H9 (cell line): ENCODE measurements at places on chromosomes 6 and 20.
A peak's percentile ranks its signal among the peaks of the same experiment; 100 is the strongest.

GRCh38 chr20:38833154-38833856, 27.8 kb downstream of the PPP1R16B start:
- DNase-seq = no peak

DNA sequence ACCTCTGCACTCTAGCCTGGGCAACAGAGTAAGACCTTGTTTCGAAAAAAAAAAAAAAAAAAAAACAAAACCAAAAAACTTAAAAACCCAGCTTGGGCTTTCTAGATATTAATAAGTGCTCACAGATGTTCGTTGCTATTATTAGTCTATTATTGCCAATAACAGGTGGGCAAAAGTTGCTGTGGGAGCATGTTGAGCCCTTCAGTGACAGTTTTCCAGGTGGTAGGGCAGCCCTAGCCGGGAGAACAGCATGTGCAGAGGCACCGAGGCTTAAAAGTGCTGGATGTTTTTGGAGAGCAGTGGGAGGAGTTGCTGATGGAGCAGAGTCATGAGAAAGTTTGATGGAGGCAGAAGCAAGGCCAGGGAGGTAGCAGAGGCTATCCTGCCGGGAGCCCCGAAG, 4.4 kb downstream of the PPP1R16B start:
- DNase-seq = peak; percentile 17

- peak; percentile 31 for DNase-seq
Measured at GRCh38 chr20:5526516-5526915, 209.8 kb upstream of the PROKR2 start.

DNA sequence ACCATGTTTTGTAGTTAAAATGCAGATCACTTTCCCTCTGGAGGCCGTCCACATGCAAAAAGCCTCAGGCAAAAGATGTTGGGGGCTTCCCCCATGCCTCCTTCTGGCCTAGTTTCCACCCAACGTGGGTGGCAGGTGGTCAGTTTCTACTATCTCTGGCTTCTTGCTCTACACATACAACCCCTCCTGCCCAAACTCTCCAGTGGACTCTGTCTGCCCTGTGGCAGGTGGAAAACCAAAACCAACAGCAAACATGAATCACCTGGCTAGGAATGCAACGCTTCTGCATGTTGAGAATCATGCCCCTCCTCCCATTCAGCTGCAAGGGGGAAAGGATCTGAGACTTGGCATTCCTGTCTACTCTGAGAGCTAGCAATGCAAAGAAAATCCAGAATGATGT, 94.8 kb downstream of the MBOAT1 start:
- peak; percentile 36 for DNase-seq

GRCh38 chr20:46051556-46052308, 22.7 kb downstream of the SLC12A5 start:
- no peak for DNase-seq

GRCh38 chr6:39303425-39304153, 10.6 kb downstream of the KCNK17 start:
- no peak for DNase-seq

DNA sequence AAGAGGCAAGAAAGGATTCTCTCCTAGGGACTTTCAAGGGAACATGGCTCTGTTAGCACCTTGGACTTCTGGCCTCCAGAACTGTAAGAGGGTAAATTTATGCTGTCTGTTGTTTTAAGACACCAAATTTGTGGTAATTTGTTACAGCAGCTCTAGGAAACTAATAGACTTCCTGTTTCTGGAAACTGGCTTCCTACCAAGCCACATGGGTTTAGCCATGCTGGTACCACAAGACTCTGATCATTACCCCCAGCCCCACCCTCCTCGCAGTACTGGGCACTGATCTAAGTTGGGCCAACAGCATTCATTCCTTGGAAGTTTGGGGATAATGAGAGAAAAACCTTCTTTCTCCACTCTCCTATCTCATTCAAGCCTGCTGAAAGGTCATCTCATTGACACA, 109.5 kb upstream of the SMLR1 start:
- no peak for DNase-seq

DNA sequence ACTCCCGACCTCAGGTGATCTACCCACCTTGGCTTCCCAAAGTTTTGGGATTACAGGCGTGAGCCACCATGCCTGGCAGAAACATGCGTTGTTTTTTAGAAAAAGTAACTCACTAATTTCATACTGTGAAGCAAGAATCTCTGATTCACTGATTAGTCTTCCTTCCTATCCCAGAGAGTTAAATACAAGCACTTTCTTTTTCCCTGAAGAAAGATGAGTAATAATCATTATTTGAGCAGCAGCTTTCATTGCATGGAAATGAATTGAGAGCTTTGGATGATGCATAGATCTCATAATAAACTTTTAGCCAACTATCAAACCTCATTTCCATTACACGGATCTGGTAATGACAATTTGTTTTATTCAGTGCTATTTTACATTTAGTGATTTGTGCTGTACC, 892.5 kb upstream of the EYS start:
- DNase-seq = no peak

GRCh38 chr6:11795403-11795802, 16.8 kb upstream of the ADTRP start:
- DNase-seq = no peak

- DNase-seq = no peak
Measured at GRCh38 chr6:15500078-15500740, 162.6 kb downstream of the DTNBP1 start.

DNA sequence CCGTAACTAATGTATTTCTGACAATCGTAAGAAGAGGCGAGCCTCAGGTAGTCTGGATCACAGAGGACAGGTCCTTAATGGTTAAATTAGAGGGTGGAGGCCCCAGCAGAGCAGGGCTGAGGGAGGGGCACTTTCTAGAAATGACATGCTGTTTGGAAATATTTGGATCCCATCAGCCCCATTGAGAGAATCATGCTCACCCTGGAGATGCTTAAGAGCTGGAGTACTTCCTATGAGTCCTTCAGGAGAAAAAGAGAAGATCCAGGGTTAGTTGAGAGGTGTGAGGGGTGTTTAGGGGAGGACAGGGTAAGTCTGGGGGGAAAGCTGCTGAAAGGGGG, 123.0 kb downstream of the TCP11 start:
- no peak for DNase-seq

DNA sequence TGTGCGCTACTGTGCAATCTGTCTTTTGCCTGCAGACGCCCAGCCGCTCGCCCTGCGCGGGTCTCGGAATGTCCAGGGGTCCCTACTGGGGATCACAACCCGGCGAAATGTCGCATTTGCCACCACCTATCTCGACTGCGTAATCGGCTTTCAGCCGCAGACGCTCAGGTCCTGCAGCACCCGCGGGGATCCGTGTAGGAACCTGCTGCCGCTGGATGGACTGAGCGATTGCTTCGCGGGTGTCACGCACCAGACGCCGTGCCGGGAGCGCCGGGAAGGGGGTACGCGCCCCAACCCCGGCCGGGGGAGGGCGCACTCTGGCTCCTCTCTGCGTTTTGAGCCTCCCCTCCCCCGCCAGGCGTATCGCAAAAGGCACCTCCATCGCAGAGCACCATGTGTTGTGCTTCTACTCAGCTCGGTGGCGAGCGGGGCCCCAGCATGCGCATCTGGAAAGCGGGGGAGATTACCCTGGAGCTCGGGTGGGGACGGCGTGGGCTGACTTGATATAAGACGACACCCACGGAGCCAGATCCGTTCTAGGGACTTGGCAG, 747 bp upstream of the PTPRA start:
- DNase-seq = peak; percentile 66

- peak; percentile 95 for DNase-seq
Measured at GRCh38 chr6:126339796-126340609, at the start of gene CENPW. Gene CENPW (plus strand): TSS chr6:126340115. CDS start chr6:126340274, 159 bp downstream.

GRCh38 chr20:42656130-42656529, 533.6 kb downstream of the PTPRT start:
- no peak for DNase-seq

GRCh38 chr20:46291401-46291800, 16.9 kb downstream of the CDH22 start:
- no peak for DNase-seq

DNA sequence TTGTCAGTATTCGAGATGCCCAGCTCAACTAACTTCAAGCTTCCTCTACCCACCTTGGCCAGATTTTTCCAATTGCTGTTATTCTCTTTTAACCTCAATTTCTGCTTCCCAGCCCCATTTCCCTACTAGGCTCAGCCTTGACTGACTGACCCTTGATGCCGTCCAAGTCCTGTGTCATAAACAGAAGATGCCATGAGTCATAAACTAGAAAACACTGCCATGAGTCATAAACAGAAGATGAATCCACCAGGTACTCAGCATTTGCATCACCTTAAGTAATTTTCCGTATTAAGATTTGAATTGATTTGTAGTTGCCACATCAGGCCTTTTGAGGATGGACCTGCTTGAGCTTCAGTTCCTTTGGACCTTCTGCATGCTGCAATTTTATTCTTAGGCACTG, 123.8 kb downstream of the FAM83B start:
- no peak for DNase-seq

GRCh38 chr6:139530561-139530960, 156.1 kb upstream of the CITED2 start:
- no peak for DNase-seq

GRCh38 chr20:18611492-18611891, 23.6 kb downstream of the DTD1 start:
- no peak for DNase-seq

GRCh38 chr6:75347898-75348610, 63.5 kb upstream of the TMEM30A start:
- DNase-seq = no peak

DNA sequence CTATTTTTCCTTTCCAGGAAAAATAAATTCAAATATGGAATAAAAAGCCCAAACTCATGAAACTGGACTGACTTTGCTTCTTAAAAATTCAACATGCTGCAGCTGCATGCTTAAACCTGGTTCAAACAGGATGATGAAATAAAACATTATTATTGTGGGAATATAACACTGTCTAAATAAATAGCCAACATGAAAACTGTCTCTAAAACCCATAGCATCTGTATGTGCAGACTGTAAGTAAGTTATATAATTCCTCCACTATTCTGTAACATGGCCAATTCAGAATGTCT, 30.4 kb upstream of the AHI1 start:
- no peak for DNase-seq

GRCh38 chr20:50629670-50630045, 61.7 kb downstream of the RIPOR3 start:
- DNase-seq = no peak

- DNase-seq = no peak
Measured at GRCh38 chr20:32792316-32792715, 27.4 kb upstream of the MAPRE1 start.

DNA sequence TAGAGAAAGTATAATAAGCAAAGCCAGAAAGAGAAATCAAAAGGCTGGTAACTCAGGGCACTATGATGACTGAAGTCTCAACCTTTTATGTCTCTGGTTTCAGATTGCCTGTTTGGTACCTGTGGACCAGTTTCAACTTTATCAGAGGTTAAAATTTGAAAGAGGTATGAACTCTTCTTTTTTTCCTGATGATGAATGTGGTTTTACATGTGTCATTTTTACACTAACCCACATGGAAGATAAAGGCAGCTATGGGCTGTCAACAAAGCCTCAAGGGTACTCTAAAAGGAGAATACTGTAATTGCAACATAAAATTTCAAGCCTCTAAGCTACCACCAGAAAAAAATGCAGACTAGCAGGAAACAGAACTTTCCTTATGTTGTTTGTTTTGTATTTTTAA, 52.4 kb downstream of the RNF144B start:
- no peak for DNase-seq

DNA sequence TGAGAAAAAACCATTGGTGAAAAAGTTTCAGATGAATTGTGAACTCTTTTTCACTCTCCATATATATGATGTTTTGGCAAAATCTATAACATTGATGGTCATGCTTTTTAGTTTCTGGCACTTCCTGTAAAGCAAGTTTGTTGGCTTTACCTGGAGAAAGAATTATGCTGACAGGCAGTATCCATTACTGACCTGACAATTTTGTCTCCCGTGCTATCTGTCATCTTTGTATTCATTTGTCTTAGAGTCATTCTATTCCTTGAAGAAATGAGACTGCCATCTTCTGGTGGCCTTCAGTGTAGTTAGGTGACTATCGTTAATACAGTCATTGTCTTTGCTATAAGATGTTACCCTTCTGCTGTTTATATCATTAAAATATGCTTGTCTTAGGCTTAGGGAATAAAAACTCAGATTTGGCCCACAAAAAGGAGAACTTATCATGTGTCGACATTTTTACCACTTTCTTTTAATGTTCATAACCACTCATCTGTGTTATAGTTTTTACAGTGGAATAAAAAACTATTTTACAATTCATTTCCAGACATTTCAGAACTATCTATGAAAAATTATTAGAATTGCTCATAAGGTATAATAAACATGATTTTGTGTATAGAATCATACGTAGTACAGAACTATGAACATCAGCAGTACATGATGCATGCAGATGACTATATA, 707.0 kb downstream of the EPM2A start:
- DNase-seq = no peak

- DNase-seq = no peak
Measured at GRCh38 chr20:10576411-10577090, 97.2 kb downstream of the JAG1 start.
